ENCODE measurements at places on chromosomes 4 and X.

DNA sequence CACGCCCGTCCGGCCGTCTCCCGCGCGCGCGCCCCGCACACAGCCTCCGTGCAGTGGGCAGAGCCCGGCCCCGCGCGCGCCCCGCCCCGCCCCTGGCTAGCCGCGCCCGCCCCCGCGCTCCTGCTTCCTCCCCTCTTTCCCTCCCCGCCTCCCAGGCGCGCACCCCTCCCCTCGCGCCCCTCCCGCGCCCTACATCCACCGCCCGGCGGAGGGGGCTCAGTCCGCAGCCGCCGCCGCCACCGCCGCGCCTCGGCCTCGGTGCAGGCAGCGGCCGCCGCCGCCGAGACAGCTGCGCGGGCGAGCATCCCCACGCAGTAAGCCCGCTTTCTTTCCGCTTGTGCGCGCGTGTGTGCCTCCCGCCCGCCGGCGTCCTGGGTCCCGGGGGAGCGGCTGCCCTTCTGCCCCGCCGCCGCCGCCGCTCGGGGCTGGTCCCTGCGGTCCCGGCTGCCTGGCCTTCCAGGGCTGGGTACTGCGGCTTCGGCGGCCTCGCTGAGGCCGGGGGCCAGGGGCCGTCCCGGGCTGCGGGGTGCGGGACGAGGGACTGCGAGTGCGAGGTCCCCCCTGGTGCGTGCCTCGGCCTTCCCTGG lies at the start of gene FHL1:
Gene FHL1 (plus strand): TSS at position 219 of the 587 bp plus-strand sequence.
- peak; percentile 65 for DNase-seq

- DNase-seq = peak; percentile 41
Observed at GRCh38 chr4:184762100-184762499, 28.2 kb upstream of the CENPU start.

GRCh38 chrX:138229718-138230117 lies 481.8 kb downstream of the FGF13 start:
- no peak for DNase-seq

DNA sequence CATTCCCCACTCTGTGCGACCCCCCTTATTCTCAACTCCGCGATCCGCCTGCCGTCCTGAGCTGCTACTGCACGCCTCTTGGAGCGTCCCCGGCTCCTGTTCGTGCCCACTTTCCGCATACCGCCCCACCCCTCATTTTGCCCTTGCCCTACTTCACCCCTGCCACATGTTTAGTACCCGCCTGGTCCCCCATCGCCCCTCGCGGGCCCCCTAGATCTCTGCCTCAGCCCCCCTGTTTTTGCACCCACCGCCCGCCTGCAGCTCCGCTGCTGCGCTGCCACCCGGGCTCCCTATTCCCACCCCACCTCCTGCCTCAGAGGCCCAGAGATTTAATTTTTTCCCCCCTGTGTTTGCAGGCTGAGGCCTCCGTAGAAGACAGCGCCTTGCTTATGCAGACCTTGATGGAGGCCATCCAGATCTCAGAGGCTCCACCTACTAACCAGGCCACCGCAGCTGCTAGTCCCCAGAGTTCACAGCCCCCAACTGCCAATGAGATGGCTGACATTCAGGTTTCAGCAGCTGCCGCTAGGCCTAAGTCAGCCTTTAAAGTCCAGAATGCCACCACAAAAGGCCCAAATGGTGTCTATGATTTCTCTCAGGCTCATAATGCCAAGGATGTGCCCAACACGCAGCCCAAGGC lies 1.4 kb downstream of the MAGED1 start:
- DNase-seq = peak; percentile 31

DNA sequence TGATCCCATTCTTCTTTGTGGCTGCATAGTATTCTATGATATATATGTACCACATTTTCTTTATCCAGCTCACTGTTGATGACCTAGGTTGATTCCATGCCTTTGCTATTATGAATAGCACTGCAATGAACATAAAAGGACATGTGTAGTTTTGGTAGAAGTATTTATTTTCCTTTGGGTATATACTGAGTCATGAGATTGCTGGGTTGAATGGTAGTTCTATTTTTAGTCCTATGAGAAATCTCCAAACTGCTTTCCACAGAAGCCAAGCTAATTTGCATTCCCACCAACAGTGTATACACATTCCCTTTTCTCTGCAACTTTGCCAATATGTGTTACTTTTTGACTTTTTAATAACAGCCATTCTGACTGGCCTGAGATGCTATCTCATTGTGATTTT lies 278.3 kb downstream of the PCDH18 start:
- DNase-seq = no peak

GRCh38 chr4:183960046-183960420 lies 54.9 kb downstream of the STOX2 start:
- no peak for DNase-seq

Measured in GM13977 (cell line).